GM03348 (cell line): ENCODE measurements at places on chromosomes 1 and 21.

DNA sequence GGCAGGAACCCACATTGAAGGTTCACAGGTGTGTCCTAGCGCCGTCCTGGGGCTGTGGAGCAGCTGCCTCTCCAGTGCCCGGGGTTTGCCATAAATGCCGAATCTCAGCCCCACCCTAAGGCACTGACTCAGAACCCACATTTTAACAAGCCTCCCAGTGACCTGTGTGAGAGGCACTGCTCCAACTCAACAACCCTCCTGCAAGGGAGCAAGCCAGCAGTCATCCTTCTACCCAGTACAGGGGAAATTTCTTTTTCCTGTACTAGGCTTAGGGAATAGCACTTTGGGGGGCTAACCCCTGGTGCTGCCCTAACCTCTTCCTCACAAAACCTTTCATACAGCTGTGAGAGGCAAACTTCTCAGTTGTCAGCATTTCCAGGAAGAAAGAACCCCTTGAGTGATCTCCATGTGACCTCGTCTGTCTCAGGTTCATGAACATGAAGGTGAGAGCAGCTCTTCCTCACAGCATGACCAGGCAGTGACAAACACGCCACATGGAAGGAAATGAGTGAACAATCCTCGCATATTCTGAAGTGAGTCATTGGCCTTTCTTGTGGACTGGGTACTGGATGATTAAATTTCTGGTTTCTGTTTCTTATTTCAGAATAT is 11.4 kb upstream of the BCAR3 start:
- peak; percentile 79 for DNase-seq

- DNase-seq: no peak
Observed at GRCh38 chr1:1385931-1386330, 10.9 kb upstream of the AURKAIP1 start.

DNA sequence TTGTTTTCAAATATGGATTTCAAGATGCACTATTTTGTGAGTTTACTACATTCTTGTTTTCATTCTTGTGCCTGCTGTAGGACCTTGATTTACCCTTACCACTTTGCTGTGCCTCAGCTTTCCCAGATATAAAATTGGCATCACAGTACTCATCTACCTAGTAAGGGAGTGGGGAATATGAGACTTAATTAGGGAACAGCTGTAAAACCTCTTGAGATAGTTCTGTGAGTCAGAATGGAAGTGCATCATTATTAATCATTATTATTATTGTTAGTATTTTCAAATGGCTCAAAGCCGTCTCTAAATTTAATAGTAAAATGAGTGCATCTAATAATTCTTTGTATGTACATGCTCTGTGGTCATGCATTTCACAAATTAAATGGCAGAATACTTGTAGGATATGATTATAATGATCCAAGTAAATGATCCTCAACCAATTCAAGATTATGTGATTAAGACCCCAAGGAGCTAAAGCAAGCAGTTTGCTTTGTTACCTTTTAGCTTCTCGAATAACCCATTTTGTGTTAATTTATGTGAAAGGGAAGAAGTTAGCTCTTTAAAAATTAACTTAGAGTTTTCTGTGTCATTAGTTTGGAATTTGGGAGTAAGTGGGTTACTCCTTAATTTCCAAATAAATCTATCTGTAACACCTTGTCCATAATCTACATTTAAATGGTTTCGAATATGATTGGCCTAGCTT is 155.4 kb downstream of the NFIA start:
- DNase-seq: no peak

DNA sequence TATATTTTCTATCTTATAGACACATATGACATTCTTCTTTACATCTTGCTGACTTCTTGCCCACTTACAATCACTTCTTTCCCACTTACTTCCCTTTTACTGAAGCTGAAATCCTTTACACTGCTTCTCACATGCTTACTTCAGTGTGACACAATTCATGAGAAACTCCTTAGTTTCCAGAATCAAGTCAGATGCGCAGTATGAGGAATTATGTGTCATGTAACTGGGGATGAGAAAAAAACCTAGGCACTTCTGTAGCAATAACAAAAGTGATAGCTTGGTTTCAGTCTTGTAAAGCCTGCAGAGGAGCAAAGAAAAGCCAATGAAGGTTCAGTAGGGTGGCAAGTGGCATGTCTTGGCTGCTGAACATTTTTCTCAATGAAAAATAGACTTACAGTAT is 566.2 kb upstream of the RGS18 start:
- no peak for DNase-seq

- no peak for DNase-seq
Observed at GRCh38 chr1:206716870-206717673, 32.4 kb downstream of the MAPKAPK2 start.

DNA sequence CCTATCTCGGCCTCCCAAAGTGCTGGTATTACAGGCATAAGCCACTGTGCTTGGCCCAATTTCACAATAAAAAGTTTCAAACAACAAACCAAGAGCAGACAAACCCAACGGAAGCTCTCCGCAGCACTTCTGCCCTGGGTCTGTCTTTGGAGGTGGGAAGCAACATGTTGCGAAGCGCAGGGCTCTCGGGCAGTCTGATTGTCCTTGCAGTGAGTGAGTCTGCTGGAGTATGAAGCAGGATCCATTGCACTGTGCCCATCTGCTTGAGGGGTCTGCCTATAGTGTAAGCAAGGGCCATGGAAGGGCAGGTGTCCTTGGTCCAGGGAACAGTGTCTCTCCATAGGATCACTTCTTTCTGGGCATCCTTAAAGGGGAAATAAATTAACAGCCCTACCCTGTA is 14.6 kb upstream of the PARP1 start:
- no peak for DNase-seq

- DNase-seq: no peak
Observed at GRCh38 chr1:232673256-232673655, 43.3 kb upstream of the SIPA1L2 start.

- DNase-seq: no peak
Observed at GRCh38 chr1:115651391-115651790, 9.6 kb downstream of the VANGL1 start.

DNA sequence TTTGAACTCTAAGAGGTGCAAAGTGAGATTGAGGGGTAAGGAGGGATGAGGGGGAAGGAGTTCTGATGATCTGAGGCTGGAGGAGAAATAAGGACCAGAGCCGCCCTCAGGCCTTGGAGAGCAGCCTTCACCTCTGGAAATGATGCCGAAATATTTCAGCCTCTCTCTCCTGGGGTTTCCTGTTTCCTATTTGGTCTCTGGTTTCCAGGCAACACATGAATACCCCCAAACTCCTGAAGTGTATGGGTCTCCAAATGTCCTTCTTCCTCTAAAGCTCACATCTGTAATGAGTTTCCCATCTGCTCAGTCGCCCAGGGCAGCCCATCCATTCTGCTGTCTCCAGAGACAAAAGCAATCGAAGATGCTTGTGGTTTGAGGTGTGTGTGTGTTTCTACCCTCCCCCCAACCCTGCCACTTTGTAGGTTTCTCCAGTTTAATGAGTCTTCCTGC is 52.0 kb upstream of the FAM20B start:
- no peak for DNase-seq

DNA sequence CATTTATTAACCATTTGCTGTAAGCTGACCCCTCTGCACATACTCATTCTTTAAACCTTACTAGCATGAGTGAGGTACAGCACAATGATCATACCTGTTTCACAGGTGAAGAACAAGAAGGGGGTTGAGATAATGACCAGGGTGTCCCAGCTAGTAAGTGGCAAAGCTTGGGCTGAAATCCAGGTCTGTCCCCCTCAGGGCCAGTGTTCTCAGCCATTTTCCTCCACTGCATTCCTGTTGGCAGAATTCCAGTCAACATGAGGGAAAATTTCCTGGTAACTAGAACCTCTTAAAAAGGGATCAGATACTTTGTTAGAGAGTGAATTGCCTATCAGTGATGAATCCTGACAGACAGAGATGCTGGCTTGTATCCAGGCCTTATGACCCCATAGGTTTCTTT is 48.1 kb downstream of the SPATA46 start:
- DNase-seq: no peak

DNA sequence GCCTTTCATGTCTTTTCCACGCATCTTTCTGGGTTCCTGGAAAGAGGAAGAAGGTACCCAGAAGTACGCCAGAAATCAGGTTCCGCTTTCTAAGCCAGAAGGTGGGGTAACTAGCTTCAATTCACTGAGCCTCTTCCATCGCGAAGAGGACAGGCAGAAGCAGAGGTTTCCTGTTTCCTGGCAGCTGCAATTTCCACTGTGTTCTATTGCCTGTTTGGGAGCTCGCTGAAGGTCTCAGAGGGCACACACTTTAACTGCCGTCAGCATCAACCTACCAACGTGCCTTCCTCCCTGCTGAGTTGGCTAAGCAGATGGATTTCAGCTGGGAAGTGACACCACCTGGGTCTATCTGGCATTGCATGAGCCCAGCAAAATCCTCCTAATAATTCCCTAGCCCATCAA is 10.0 kb downstream of the NCF2 start:
- no peak for DNase-seq

DNA sequence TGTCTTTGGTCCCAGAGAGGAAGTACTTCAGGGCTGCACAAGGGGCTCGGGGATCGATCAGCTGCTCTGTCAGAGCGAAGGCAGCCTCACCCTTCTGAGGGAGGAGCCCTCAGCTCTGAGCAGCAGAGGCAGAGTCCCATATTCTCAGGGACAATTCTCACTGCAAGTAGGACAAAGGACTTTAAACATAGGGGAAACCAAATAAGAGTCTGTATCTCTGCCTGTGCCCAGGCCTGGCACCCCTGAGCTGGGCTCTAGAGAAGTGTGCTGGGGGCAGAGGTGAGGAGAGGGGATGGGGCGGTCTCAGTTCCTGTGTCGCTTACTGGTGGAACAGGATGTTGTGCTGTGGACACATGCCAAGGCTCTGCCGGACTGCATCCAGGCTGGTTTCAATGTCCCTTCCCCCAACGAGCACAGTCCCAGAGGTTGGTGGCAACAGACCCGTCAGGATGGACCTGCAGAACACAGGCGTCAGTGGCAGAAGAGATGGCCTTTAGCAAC is 76.6 kb downstream of the ABCA4 start:
- no peak for DNase-seq

DNA sequence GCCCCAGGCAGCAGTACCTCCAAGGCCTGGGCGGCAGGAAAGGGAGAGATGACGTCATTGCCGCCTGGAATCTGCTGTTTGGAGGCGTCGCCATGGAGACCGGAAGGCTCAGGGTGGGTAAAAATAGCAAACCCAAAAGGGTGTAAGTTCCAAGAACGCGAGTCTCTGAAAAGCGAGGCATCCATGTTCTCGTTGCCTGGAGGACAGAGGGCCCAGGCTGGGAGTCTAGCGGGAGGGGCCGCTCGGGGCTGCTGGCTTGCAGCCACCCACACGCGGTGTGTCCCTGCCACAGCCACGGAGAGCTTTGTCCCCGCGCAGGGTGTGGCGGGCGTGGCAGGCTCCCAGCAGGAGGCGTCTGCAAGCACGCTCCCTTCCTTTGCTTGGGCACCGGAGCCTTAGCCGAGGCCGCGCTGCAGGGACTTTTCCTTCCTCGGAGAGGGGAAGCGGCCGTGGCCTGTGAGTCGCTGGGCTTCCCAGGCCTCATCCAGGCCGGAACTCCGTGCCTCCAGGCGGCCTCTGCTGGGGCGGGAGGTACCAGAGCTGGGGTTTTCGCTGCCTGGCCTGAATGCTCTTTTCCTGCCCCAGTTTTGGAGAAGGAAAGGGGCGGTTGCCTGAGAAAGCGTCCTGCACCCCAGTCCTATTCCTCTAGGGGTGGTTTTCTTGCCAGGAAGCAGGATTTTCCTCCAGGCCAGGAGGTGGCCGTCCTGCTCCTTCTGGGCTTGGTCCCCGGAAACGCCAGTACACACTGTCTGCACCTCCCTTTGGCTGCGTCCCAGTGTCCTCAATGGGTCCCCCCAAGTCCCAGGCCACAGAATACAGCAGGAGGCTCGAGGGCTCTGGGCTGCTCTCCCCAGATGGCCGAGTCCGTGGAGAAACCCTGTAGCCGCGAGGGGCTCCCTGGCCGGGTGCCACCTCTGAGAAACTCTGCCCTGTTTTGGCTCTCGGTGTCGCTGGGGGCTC is 15.3 kb upstream of the SKI start:
- DNase-seq: peak; percentile 87

DNA sequence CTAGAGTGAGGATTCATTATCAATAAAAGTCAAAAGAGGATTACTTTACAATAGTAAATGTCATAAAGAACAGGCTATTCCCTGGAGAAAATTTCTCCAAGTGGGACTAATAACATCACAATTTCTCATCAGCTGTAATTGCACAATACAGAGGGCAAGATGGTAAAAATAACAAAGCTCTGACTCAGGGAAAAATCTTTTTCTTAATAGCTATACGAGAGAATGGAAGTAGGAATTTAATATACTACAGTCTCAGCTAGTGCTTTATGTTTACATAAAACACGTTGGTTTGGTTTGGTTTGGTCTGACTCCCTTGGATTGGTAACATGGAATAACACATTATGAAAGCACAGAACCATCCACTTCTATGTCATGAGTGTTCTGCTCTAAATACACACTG is 397.6 kb downstream of the LRRIQ3 start:
- peak; percentile 36 for DNase-seq

DNA sequence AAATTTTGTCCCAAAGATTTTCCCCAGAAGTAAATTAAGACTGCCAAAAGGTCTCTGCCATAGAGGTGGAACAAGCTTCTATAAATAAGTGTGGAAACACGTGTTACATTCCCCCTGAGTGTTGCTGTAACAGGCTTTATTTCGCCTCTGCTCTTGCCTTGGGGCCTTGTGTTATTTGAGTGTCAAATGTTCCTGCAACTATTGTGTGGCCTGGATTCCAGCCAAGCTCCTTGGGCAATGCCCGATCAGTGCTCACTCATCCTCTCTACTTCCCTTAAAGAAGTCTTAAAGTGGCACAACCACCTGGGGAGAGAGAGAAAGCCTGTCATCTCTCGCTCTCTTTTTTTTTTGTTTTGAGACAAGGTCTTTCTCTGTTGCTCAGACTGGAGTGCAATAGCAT is 156.7 kb downstream of the NR5A2 start:
- DNase-seq: peak; percentile 62

GRCh38 chr1:187744665-187745064 is 915.9 kb downstream of the PLA2G4A start:
- DNase-seq: no peak

DNA sequence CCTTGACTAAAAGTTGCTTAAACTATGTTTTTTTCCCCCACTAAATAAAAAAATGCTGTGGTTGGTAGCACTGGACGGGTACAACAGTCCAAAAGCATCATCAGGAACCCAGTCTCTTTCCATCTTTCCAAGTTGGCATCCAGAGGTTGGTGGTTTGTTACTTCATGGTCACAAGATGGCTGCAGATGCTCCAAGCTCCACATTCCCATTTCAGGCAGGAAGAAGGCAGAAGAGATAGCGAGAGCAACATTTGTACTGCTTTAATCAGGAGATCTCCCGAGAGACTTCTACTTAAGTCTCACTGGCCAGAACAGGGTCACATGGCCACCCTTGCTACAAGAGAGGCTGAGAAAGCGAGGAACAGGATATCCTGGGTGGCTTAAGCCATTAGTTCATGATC is 230.2 kb downstream of the KAZN start:
- no peak for DNase-seq
